ENCODE measurements at places on chromosomes 7 and 10.

GRCh38 chr10:110618230-110618610 lies 25.9 kb upstream of the RBM20 start:
- no peak for DNase-seq

DNA sequence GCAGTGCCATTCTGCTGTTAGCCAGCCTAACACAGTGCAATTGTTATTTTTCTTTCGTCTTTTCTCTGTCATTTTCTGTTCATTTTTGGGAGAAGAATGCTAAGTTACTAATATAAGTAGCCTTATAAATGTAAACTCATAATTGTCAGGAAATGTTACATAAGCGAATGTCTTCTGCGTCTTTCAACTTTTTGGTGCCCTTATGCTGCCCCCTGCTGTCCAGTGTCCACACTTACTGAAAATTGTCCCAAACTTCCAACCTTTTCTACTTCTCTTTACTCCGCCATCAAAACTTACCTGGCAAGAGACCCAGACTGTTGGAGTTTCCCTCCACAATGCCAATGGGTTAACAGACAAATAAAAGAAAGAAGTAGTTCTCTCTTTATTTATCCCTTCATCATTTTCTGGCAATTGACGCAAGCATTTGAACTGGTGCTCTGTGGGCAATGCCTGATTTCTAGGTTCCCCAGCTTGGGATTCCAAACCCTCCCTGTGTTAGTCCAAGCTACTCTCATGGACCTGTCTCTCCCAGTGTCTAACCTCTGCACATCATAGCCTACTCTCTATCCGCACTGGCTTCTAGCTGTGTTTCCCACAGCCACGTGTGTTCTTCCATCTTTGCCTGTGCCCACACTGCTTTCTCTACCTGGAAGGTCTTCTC lies 21.0 kb upstream of the EPC1 start:
- peak; percentile 19 for DNase-seq

DNA sequence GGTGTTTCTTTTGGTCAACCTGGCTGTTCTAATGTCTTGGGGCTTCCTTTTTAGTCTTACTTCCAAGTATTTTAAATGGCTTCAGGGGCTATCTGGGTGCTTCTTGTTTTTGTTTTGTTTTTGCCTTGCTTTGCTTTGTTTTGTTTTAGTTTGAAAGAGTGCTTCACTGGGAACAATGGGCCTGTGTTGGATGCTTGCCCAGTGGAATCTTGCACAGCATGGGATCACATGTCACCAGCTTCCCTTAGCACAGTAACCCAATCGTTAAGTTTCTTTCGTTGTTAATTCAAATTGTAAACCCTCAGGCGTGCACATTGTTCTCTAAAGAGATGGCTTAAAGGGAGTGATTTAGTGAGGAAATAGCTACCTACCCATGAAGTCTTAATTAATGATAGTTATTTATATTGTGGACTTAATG lies 8.9 kb downstream of the COL17A1 start:
- peak; percentile 58 for DNase-seq

DNA sequence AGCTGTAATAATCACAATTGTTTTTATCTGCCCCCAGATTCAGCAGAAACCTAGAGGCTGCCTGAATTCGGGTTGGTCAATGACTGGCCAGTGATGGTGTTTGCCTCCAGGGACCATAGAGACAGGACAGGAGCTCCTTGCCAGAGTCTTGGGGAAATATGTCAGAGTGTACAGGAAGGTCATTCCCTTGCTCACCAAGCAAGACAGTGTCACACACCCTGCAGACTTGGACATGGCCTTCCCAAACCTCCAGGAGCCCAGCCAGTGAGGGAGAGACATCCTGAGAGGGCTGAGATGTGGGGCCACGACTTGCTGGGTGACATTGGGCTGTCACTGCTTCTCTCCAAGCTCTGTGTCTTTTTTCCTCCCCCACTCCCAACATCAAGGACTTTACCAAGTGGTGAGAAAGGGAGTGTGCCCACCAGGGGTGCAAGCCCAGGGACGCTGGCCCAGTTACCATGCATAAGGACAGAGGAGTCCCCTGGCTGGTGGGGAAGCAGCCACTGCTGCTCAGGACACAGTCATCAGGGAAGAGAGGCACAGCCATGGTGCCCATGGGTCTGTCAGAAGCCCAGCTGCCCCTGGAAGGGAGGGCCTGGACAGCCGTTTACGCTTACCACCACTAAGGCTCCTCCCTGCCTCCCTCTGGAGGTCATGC lies 25.3 kb upstream of the C10orf53 start:
- no peak for DNase-seq

GRCh38 chr7:77532247-77532646 lies 4.8 kb upstream of the PTPN12 start:
- DNase-seq: no peak

- no peak for DNase-seq
Measured at GRCh38 chr10:102796407-102797176, 40.6 kb downstream of the CYP17A1 start.

DNA sequence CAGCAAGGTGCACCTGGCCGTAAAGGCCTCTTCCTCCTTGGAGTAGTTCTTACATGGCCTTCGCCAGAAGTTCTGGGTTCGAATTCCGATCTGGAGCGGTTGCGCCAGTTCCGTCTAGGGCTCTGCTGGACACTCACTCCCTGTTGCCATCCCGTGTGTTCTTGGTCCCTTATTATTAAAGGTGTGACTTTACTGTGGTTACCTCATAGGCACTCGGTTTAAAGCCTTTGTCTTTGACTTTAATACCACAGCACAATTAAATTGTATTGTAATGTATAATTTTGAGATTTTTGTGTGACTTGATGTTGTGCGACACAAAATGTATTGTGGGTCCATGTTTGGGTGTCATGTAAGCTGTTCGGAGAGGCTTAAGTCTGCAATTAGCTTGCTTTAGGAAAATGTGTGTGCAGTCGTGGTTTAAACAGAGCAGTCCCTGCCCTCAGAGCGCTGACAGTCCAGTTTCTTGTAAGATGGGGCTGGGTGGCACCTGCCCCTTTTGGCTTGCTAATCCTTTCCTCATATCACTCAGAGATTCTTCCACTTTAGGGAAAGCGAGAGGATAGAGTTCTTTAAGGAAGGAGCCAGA lies 919 bp downstream of the INPP5F start:
- DNase-seq: no peak

- DNase-seq: no peak
Measured at GRCh38 chr7:125663961-125664360, 734.3 kb upstream of the POT1 start.

GRCh38 chr7:6530626-6531491 lies 20.4 kb downstream of the GRID2IP start:
- DNase-seq: no peak

- DNase-seq: no peak
Measured at GRCh38 chr7:66894463-66895080, 26.5 kb upstream of the TMEM248 start.
